ENCODE measurements at places on chromosomes 11 and 22.

- peak; percentile 58 for DNase-seq
Observed at GRCh38 chr22:24952837-24953383, 394 bp downstream of the KIAA1671 start.

GRCh38 chr11:27281740-27282590 is 81.0 kb downstream of the CCDC34 start:
- no peak for DNase-seq

GRCh38 chr22:41746567-41747400 is 47.5 kb downstream of the MEI1 start:
- peak; percentile 68 for DNase-seq

- no peak for DNase-seq
Observed at GRCh38 chr11:131616481-131617140, 246.2 kb downstream of the NTM start.

GRCh38 chr11:132058211-132058772 is 687.9 kb downstream of the NTM start:
- DNase-seq, result no peak

DNA sequence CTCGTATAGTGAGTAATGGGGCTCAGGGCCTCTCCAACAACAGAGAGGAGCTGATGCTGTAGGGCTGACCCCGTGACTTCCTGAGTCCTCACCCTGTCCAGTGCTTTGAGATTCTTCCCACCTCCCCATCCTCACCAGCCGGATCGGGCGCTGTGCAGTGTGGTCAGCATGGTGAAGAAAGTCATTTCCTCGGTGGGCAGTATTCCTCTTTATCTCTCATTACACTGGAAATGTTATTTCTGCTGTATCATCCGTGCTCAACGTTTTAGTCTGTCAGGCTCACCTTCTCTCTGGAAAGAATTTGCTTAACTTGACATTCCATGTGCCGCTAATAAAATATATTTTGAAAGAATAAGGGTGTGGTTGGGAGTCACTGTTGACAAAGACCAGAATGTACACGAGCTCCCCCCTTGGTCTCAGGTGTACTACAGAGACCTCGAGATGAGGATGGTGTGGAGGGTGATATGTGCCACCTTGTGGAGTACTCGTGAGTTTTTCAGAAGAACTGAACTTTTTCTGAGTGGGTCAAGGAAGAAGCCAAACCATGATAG is 25.7 kb upstream of the SCGB1A1 start:
- DNase-seq, result no peak

- no peak for DNase-seq
Observed at GRCh38 chr11:117300283-117300663, 9.1 kb downstream of the BACE1-AS start.

DNA sequence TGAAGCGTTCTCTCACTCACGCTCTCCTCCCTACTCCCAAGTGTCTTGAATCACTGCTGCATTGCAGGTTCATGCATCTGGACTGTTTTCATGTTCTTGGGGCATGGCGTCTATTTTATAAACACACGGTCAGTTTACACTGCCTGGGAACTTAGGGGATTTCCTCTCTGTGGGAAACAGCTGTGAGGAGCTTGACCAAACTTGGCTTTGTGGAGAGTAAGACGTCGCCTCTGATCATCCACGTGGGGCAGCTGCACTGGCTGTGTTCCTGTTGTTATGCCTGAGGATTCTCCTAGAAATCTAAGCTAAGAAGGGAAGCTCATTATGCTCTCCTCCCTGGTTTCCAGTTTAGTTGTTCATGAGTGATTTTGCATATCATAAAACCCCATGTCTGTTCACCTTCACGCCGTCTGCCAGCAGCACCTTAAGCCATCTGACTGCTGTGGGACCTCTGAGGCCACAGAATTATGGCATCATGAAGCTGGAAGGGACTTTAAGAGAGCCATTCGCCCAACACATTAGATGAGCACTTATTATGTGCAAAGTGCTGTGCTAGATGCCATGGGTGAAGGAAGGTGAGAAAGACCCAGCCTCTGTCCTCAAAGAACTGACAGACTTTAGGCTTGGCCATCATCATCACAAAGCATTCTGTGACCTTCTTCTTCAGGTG is 38.8 kb upstream of the POU2AF1 start:
- DNase-seq, result no peak

- DNase-seq, result no peak
Observed at GRCh38 chr22:48482771-48483170, 1344.9 kb downstream of the BRD1 start.

GRCh38 chr11:11230802-11231562 is 122.1 kb downstream of the CSNK2A3 start:
- no peak for DNase-seq

- no peak for DNase-seq
Observed at GRCh38 chr11:119779195-119780071, 50.4 kb upstream of the NECTIN1 start.

GRCh38 chr11:129724866-129725265 is 90.8 kb upstream of the TMEM45B start:
- DNase-seq, result no peak

- no peak for DNase-seq
Observed at GRCh38 chr22:38243007-38243765, 29.6 kb downstream of the TMEM184B start.

DNA sequence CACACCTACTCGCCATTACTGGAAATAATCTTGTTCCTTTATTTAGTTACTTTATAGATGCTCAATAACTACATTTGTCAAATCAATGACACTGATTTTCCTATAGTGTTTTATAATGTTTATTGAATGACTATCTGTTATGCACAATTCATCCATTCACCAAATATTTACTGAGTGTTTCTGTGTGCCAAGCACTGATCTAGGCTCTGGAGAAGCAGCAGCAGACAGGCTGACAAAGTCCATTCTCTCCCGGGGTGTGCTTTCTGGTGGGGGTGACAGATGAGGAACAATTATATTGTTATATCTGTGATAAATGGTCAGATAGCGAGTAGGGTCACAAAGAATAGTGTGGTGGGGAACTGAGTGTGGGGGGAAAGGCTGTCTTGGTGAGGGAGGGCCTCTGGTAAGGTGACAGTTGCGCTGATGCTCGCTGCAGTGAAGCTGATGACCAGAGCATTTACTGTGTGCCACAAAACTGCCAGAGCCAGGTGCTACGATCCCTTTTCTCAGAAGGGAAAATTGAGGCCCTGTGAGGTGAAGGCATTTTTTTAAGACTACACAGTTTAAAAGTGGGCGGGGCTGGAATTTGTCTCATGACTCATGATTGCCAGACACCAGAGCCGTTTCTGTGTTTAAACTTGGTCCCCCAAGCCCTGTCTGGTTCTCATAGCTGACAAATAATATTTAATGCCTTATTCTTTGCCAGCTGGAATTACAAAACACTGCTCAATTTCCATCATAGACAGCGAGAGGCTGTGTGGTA is 10.2 kb downstream of the PACS1 start:
- DNase-seq, result peak; percentile 25

DNA sequence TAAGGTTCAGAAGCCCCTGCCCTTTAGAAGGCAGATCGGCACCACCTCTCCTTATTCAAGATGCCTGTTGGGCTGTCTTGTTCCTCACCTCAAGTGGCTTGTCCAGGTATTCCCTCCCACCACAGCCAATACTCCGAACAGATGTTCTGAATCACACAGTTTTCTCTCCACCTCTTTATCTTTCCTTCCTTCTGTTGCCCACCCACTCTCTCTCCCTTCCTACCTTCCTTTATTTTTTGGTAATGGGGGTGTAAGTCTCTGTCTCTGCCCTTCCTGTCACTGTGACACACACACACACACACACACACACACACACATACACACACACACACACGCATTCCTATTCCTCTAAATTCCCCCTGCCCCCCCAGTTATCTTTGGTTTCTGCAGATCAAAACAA is 8.4 kb downstream of the BEST1 start:
- no peak for DNase-seq

DNA sequence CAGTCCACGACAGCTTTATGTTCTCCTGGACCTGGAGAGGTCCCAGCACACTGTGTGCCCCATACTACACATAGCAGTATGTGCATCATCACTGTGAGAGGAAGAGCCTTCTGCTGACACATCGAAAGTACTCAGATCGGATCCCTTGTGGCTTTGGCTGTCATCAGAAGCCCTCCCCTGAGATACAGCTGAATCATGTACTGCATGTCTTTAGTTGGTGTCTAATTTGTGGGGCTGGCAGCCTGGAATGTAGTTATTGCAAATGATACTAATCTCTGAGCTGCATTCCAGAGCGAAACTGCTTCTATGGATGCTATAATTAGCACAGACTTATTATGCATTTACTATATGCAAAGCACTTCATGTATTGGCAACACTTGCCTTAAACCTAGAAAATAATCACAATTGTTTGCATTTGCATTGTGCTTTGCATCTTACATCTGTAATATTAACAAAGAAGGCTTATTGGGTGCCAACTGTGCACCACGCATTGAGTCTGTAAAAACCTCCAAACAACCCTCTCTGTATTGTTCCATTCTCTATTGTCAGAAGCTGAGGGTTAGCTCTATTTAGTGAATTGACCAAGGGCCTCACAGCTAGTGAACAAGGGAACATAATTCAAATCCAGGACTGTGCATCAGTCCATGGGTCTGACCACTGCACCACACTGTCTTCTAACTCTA is 89.2 kb upstream of the CRTAM start:
- DNase-seq, result peak; percentile 59

DNA sequence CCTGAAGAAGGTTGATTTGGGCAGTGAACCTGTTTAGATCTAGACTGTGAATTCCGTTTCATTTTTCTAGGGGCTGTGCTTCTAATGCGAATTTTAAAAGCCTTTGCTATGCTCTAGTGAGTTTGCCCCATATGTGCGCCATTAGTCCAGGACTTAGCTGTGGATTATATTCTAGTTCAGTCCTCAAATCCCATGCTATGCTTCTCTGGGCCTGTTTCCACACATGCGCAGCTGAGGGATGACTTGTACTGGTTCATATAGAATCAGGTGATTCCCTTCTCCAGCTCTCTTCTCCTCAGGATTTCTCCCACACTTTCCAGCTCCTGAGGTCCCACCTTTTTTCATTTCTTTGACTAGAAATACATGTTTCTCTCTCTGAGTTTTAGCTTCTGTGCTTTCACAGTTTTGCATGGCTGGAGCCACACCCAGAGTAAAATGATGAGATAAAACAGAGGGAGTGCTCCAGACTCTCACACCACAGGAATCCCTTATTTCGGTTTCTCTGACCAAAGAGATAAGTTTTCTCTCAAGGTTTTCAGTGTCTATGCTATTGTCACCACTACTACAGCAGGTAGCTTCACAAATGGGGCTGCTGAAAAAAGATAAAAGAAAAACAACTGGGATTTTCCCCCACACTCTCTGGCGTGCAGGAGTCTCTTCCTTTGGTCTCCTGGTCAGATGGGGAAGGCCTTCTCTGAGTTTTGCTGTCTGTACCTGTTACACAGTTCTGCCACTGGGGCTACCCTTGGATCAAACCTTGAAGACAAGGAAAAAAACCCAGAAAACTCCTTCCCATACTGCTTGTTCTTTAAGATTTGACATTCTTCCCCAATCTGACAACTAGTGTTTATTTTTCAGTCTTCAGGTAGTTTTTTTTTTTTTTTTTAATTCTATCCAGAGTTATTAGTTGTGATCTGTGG is 96.2 kb upstream of the TEAD1 start:
- DNase-seq, result no peak

DNA sequence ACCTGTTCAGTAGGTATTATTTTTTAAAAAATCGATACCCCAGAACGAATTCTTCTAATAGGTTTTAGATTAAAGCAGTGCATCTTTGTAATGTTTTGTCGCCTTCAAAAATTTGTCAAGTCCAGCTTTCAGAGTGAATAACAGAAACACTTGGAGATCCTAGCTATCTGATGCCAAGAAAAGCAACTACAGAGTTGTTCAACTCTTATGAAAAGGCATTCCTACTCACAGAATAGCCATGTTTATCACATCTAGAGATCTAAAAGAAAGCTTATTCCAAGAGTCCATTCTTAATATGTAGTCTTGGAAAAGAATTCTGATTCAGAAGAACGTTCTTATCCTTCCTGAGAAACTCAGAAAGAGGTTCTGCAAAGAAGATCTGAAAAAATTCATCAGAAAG is 268.5 kb downstream of the TTC28 start:
- DNase-seq, result no peak

Measured in HAP-1 (cell line).